Activated CD4-positive, alpha-beta T cell treated with anti-CD3 and anti-CD28 coated beads, Interleukin-10, Interleukin-2, amounts not matched to agents 100 ng/mL and 50 ng/mL, durations not matched to agents 16 hours and 8 hours (primary cell): ENCODE measurements at places on chromosomes 5 and 9.
A peak's percentile ranks its signal among the peaks of the same experiment; 100 is the strongest.

DNA sequence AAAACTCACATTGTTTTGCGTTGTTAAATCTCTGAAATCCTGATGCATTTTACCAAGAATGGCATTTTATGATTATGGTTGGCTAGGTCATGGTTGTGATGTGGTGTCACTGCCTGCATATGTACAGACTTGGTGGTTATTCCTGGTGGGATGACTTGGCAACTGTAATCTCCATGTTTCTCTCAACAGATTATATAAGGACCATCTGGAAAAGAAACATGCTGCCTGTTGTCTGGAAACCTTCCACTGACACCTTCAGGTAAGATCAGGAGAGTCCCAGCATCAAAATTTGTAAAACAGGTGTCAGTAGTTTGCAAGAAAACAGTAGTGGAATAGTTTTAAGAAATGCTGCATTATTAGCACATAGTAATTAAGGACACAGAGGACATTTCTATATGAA, 3.0 kb upstream of the ACER2 start:
- no peak for DNase-seq

GRCh38 chr9:109246533-109246932, 74.3 kb downstream of the EPB41L4B start:
- no peak for DNase-seq

DNA sequence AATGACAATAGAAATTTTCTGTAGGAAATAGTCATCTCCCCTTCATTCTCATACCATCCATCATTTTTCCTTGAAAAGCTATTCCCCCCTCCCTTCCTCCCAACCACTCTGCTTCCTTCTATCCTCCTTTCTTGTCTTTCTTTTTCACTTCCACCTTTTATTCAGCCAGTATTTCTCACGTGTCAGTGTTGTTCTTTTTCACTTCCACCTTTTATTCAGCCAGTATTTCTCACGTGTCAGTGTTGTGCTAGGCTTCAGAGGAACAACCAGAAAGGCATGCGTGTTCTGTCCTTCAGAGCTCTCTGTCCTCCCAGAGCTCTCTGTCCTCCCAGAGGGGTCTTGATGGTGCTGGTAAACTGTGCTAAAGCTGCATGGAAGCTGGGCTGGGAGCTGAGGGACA, 419.6 kb downstream of the GADD45G start:
- DNase-seq = no peak

DNA sequence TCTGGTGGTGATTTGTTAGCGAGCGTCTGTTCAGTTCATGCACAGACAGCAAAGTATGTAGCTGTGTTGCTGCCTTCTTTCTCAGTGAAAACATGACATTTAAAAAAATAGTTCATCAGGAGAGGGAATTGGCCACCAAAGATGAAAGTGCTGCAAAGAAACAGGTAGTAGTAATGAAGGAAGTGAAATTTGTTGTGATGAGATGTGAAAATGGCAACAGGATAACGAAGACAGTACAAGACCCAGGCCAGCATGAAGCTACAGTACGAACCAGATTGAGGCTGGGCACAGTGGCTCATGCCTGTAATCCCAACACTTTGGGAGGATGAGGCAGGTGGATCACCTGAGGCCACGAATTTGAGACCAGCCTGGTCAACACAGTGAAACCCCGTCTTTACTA, 136.0 kb downstream of the SMARCA2 start:
- DNase-seq = no peak

GRCh38 chr5:40401284-40402006, 278.3 kb upstream of the PTGER4 start:
- peak; percentile 86 for DNase-seq

GRCh38 chr9:107224252-107224651, 58.8 kb upstream of the RAD23B start:
- DNase-seq = no peak

DNA sequence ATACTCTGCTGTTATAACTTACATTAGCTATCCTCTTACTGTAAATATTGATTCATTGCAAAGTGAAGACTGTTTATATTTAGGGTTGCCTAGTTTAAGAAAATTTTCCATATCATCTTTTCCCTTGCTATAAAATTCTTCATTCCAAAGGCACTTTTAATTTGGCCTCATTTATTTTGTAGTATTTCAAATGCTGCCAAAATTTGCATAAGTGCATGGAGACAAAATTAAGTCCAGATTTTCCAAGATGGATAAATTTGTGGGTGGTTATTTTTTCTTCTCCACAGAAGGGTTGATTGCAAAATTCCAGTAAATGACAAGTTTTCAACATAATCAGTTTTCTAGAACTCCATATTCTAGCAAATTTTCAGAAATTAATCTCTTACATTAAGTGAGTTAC, 141.5 kb upstream of the MTAP start:
- no peak for DNase-seq

GRCh38 chr9:121774715-121775613, 123.5 kb downstream of the DAB2IP start:
- DNase-seq = no peak

DNA sequence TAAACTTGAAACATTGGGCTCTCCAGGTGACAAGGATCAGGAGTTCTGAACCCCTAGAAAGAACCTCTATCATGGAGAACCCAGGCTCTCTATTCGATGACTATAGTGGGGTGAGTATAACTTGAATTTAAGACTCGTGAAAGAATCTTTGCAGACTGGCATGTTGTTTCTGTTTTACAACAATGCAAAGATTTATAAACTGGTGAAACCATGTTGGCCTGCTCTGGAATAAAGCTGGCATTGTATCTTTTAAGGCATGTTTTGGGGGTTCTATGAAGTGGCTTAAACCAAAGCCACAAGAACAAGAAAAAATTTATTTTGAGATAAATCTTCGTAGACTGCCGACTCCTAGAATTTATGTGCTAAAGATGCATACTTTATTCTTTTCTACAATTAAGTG, 9.8 kb upstream of the GDNF start:
- DNase-seq = no peak

DNA sequence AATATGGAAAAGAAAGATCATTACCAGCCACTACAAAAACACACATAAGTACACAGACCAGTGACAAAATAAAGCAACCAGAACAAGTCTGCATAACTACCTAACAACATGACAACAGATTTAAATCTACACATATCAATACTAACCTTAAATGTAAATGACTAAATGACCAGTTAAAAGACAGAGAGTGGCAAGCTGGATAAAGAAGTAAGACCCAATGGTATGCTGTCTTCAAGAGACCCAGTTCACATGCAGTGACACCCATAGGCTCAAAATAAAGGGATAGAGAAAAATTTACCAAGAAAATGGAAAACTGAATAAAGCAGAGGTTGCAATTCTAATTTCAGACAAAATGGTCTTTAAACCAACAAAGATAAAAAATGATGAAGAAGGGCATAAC, 938.1 kb downstream of the EFNA5 start:
- DNase-seq = no peak

- no peak for DNase-seq
Measured at GRCh38 chr5:133981714-133982113, 13.3 kb upstream of the C5orf15 start.

GRCh38 chr5:466661-467310, 23.8 kb downstream of the EXOC3 start:
- no peak for DNase-seq

DNA sequence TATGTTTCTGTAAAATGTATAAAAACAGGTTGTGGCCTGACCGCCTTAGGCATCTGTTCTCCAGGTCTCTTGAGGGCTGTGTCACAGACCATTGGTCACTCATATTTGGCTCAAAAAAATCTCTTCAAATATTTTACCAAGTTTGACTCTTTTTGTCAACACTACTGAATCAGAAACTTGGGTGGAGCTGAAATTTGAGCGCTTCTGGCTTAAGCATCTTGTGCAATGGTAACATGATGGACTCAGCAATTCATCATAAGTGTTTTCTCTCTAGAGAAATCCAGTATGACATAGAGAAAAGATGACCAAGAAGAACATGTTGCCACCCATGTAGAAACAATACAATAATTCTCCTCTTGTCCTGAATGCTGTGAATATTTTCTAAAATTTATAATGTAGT, 387.9 kb downstream of the MAT2B start:
- DNase-seq = no peak

- no peak for DNase-seq
Measured at GRCh38 chr5:80134876-80135275, 99.7 kb downstream of the THBS4 start.

DNA sequence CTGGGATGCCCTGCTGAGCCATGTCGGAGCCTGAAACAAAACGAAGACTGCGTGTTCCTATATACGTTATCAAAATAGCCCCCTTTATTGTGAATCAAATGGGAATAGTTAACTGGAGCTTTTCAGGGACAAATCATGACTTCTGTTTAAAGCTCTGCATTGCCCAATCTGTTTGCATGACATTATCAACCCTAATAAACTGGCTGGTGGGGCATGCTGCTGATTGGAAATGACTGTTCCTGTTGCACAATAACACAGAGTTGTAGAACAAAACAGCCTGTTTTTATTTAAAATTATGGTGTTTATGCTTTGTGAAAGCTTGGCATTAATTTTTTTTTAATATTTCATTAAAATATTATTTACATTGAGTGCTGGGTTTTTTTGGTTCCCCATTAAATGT, 215.5 kb downstream of the TMEM167A start:
- no peak for DNase-seq

GRCh38 chr9:138060881-138061280, 183.3 kb downstream of the CACNA1B start:
- no peak for DNase-seq

DNA sequence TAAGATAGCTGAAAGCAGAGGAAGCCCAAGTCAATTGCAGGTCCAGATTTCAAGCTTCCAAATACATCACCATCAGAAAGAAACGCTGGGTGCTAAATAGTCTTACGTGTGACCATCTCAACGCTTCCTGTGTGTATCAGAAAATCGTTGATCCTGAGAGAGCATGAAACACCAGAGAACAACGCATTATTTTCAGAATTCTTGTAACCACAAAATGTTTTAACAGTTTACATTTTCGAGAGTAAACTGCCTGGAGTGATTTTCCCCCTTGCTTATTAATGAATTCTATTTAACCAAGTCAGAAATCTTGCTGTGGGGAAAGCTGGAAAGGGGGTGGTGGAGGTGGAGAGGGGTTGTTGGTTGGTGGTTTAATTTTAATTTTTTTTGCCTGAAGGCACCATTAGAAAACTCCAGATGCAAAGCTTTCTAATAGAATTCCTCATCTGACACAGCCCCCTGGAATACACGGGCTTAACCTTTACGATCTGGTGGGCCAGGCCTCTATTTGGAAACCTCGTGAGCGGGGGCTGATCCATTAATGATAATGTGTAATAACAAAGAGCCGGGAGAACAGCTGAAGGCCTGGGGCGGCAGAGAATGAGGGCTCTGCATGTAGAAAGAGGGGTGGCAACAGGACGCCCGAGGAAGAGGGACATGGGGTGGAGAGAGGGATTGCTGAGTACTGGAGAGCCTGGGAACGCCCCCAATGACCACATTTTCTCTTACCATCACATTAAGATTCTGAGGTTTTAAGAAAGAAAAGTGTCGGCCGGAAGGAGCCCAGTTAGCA, 124.5 kb upstream of the NFIB start:
- no peak for DNase-seq

DNA sequence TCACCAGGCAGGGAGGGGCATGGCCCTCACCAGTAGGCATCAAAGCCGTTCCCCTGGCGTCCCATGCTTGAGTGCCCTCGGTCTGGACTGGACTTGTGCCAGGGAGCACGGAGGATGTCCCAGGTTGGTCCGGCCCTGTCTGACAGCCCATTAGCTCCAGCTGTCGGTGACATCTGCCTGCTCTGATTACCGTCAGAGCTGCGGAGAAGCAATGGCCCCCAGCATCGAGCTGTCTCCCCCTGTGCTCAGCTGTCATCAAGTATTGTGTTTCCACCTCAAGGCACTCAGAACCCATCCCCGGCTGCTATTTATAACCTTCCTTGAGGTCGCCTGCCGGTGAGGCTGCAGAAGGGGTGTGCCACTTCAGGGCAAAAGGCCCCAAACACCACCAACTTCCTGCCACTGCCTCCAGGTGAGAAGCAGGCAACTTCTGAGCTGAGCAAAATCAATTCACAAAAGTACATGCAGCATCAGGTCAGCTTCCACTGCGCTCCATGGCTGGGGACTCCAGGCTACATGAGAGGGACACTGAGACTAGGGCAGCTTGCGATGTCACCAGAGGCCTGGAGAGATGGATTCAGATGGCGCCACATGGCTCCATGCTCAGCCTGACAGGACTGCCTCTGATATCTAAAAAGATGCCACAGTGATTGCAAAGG, 142.7 kb downstream of the C5orf15 start:
- no peak for DNase-seq

- no peak for DNase-seq
Measured at GRCh38 chr9:28923351-28923750, 1350.1 kb upstream of the C9orf72 start.

DNA sequence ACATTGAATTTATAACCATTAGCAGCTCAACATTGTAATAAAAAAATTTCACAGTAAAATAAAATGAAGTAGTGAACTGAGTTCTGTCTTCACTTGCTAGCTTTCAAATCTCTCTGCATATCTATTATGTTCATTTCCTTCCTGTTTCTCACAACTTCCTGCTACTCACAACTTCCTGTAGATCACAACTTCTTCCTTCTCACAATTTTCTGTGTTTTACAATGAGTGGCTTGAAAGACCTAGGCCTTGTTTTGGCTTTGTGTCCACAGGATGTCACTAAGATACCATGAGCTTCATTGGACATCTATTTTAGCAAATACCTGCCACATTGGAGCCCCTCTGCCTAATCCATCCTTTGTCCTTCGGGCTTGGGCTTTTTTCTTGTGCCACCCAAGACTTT, 480.3 kb upstream of the ADAMTS16 start:
- no peak for DNase-seq

GRCh38 chr9:101527066-101527465, 6.6 kb upstream of the RNF20 start:
- no peak for DNase-seq

GRCh38 chr5:134003817-134004625, 754 bp downstream of the VDAC1 start:
- DNase-seq = peak; percentile 54

GRCh38 chr9:25813478-25813877, 135.2 kb upstream of the TUSC1 start:
- no peak for DNase-seq

- no peak for DNase-seq
Measured at GRCh38 chr9:116821633-116822229, 134.6 kb downstream of the TRIM32 start.
